ENCODE measurements at places on chromosomes 6 and 20.

- DNase-seq = no peak
Observed at GRCh38 chr6:39231521-39232243, 2.4 kb upstream of the KCNK5 start.

DNA sequence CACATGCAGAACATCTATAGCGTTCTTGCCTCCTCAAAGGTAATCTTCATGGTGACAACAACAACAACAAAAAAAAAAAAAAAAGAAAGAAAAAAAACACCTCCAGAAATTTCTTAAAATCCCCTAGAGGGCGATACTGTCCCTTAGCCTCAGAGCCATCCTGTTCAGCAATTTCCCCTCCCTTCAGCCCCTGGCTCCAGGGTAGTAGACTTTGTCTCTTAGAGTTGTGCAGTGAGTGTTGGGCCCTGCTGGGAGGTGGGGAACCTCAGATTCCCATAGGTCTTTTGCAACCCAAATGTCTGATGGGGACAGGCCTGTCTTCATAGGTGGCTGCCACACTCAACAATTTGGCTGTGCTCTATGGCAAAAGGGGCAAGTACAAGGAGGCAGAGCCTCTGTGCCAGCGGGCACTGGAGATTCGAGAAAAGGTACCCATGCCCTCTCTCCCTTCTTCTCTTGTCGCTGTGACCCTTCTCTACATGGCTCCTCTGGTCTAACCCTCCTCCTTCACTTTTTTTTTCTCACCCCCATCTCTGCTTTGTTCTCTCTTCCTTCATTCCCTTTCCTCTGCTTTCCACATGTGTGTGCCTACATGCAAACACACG lies 6.0 kb upstream of the PTK7 start:
- peak; percentile 84 for DNase-seq

GRCh38 chr6:40720375-40720748 lies 133.2 kb upstream of the LRFN2 start:
- DNase-seq = no peak

DNA sequence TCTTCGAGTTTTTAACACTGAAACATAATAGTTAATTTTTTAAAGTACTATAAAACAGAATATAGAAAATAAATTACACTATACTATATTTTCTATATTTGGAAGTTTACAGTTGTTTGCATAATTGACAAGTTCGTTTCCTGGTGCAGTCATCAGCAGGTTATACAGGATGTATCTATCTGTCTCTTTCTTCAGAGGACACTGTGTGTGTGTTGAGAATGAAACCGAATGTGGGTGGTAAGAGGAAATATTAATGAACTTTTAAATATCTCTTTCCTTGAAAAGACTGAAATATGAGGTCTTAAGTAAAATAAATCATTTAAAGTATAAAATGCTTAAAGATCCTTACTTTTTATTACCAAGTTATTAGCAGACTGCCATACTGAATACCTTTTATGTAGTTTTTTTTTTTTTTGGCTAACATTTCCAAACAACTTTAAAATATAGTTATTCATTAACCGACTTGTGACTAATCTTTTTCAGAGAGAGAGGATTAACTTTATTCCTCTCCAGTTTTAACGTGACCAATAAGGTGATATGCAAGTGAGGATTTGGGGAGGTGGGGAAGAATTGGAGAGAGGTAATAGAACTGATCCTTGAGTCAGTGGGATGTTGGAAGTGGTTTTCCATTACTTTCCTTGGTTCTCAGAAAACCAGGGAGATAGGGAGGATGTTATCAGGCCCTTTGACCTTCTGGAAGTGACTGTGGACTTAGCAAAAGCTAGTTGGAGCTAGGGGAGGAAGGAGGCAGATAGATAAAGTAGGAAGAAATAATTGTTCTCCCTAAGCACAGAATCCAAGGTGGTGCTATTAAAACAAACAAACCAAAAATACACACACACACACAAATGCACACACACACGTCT lies 380.0 kb upstream of the FLRT3 start:
- DNase-seq = no peak

- DNase-seq = no peak
Observed at GRCh38 chr20:62395311-62396242, 8.7 kb downstream of the RPS21 start.

DNA sequence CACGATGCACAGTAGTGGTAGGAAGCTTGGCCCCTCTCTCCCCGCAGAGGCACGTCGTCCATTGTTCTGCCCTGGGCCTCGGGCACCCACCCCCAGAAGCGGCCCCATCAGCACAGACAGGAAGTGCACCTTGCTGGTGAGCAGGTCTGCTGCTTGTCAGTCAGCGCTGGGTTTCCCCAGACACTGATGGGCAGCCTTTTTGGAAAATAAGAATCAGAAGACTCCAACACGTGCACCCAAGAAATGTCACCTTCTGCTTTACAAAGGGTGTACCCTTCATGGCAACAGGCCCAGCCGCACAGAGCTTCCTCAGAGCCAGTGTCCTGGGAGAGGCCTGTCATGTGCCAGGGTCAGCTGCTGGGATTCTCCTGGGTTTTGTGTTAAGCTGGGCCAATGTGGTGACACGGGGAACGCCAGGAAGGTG lies 34.7 kb upstream of the IRF4 start:
- DNase-seq = no peak

DNA sequence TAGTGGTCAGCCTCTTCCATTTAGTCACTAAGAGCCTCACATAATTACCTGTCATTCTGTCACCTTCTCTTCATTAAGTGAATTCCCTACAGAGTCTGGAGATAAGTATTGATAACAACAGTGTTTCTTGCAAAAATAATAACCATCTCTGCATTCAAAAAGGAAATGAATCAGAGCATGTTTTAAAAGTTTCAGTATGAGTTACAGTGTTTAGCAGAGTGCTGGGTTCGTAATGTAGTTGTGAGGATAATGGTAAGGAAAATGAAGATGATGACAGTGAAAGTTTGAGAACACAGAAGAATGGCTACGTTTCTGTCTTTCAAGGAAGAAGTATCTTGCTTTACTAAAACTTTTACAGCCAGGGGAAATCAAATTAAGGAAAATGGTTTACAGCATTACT lies 31.3 kb downstream of the GPRC6A start:
- DNase-seq = no peak

GRCh38 chr6:86937219-86938079 lies at the start of gene HTR1E:
HTR1E (plus strand) TSS chr6:86937528; CDS start chr6:87015335, 77,807 bp downstream.
- DNase-seq = peak; percentile 10

DNA sequence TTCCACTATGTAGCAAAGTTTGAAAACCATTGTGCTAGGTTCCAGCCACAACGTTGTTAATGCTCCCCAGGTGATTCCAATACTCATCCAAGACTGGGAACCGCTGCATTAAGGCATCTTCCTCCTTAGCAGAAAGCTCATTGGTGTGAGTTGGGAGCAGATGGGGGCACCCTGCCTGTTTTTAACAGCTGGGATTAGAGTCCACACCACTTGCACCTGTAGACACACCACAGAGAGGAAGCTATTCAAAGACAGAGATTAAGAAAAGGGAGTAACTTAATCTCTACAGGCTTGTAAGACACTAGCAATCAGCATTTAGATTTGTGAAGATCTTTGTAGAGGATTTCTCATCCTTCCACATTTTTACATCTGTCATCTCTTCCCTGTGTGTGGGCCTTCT lies 333.9 kb upstream of the SOX4 start:
- DNase-seq = no peak

DNA sequence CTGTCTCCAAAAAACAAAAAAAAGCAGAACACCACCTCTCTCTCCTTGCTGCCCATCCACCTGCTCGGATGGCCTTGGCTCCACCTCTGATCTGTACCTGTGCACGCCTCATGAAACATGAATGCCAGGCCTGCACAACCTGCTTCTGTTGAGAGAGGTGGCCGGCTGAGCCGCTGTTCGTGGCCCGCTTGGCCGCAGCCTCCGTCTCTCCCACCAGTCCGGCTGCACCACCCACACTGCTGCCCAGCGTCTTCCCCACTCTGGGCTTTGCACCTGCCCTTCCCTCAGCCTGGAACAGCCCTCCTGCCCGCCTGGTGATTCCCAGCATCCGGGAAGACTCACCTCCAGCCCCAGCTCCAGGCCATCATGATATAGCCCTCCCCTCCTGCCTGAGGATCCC lies 12.2 kb upstream of the ZBTB46 start:
- no peak for DNase-seq

GRCh38 chr6:111626441-111626840 lies 20.8 kb upstream of the TRAF3IP2 start:
- peak; percentile 21 for DNase-seq

DNA sequence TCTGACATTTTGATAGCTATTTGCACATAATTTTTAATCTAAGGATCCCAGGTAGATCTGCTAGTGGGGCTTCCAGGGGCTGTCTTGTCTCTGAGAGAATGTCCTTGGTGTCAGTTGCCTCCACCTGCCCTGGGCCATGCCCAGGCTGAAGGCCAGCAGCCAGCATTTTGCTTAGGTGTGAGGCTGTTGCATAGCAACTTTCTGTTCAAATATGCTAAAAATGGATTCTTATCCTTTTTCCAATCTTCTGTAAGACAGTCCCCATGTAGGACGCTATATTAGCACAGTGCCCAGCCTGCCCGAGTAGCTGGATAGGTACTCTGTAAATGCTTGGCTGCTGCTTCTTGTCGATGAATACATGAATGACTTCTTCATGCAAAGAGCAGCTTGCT lies 62.5 kb upstream of the CITED2 start:
- no peak for DNase-seq

DNA sequence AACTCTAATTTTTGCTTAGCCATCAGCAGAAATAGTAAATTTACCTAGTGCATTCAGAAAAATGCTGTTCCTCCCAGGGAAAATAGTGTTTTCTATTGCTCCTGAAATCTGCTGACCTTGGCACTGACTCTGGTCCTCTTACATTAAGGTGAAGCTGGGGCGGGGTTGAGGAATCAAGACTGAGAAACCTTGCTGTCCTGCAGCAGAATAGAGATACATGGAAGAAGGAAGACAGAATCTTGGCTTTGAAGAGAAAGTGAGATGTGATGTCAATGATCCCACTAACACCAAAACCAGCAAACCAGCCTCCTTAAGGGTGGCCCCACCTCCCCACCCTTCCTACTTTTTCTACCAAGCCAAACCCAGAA lies 840 bp upstream of the LY86 start:
- no peak for DNase-seq

DNA sequence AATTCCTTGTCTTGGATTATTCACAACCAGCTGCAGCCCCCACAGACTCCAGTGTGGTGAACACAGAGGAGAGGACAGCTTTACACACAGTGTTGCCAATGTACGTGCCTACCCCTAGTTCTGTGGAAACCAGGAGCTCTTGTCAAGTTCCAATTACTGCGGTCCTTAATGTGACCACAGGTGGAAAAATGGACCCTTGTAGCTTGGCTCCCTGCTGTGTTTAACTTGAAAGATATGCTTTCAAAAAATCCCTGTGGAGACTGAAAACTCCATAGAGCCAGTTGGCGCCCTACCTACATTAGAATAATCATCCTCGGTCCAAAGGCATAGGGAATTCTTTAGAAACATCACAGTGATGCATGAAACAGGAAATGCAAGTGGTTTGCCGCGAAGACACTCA lies 118.3 kb upstream of the SLC22A23 start:
- no peak for DNase-seq

DNA sequence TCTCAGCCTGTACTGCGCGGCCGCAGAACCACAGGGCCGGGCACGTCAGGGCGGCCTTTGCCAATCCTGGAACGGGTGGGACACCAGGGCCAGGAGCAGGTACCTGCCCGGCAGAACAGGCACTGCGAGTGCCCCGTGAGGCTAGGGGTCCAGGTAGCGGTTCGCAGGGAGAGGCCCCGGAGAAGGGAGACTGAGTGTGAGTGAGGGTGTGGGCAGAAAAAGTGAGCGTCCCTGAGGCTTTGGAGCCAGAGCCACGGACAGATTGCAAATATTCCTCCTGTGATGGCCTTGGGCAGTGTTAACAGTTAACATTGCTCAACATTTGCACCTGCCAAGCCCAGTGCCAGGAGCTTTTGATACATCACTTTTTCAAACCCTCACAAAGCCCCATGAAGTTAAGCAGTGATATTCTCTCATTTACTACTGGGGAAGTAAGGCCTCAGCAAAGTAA lies 491 bp downstream of the GNMT start:
- peak; percentile 30 for DNase-seq

- DNase-seq = peak; percentile 68
Observed at GRCh38 chr6:149335924-149336608, 18.6 kb downstream of the TAB2 start.

DNA sequence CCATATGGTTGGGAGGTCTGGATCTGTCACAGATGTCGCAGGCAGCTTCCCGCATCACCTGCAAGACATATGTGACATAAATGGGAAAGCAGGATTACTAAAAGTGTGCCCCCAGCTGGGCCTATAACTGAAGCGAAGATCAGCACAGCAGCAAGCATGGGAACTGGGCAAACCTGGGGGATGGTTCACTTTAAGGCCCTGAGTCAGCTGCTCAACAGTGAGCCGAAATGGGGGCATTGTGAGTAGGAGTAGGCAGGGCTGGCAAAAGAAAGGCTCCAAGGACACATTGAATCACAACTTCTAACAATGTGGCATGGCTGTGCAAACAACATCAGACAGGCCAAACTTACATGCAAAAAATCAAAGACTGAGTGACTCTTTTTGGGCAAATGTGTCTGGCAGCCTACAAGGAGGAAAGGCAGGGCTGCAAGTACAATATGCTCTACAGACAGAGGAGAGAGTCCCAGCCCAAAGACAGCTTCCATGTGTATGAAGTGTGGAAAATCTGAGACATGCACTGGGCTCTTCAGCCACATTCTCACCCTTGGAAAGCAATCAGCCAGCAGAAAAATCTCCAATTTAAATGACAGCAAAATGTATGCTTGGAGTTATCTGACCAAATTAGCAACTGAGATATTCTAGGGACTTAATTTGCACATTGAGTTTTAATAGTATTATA lies 531.0 kb upstream of the MMS22L start:
- DNase-seq = no peak

GRCh38 chr6:137095093-137095492 lies 50.3 kb upstream of the IL20RA start:
- DNase-seq = no peak

- DNase-seq = peak; percentile 87
Observed at GRCh38 chr6:15962449-15962764, 166.5 kb upstream of the MYLIP start.

DNA sequence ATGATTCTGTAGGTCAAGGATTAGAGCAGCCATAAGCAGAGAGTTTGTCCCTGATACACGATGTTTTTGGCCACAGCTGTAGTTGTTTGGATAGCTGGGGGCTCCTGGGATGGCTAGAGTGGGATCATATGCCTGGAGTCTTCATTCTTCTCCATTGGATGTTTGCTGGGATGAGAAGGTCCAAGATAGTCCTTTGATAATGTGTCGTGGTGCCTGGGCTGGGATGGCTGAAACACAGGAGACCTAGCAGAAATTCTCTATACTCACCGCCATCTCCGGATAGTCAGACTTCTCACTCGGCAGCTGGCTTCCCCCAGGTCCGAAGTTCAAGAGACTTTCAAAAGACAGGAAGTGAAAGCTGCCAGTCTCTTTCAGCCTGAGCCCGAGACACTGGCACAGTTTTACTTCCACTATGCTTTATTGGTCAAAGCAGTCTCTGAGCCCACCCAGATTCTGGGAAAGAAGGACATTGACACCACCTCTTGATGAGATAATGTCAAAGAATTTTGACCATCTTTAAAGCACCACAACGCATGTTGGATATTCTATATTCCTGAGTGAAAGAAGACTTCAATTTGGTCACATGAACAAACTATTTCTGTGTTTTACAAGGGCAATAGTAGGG lies 16.0 kb downstream of the MARCKS start:
- no peak for DNase-seq

All from foreskin fibroblast (primary cell).